ENCODE measurements at places on chromosomes 12 and 14.

DNA sequence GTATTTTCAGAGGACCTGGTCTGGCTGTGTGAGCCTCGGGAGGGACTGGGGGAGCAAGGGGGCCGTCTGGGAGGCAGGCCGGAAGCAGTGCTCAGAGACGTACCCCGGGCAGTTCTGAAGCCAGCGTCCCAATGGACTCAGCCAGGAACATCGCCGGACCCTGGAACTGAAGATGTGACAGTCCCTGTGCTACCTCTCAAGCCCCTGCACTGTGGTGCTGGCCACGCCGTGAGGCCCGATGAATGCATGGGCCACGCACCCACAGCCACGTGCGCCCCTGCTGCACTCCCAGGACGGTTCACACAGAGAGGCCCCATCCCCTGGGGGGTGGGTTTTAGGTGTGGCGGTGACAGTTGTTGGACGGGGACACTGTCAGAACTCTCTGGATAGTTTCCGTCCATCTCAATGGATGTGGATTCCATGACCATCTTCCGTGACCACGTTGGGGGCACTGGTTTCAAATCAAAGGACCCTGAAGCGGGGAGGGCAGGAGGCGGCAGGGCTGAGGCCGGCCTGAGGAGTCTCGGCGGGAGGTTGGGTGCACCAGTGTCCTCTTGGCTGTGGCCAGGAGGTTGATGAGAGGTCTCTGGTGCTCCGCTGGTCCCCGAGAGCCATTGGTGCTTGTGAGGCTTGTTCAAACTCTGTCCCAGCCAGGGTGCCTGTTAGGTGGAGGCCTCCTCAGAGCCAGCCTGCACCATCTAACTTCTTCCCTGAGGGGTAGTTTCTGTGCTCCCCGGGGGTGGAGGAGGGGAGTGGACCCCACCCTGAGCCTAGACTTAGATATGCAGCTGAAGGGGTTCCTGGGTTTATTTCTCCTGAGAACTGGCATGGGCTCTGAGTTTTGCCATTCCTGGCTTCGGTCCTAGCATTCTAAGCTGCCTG lies 36.3 kb upstream of the TSPAN9 start:
- no peak for DNase-seq

DNA sequence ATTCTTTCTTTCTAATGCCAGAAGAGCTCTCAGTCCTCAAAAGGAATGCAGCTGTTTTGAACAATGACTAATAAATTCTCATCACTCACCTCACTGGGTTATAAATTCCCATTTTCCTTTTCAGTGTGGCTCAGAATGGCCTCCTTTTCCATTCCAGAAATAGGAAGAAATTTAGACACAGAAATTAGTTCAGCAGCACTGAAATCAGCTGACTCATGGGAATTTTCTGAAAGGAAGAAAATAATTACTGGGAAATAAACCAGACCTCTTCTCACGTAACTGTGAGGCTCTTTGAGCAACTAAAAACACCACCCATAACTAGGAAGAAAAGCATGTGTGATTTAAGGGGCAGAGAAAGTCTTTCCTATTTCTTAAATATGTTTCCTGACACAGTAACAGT lies 23.8 kb downstream of the CD163 start:
- DNase-seq: no peak

- no peak for DNase-seq
Observed at GRCh38 chr14:67237591-67237990, 3.6 kb upstream of the PALS1 start.

DNA sequence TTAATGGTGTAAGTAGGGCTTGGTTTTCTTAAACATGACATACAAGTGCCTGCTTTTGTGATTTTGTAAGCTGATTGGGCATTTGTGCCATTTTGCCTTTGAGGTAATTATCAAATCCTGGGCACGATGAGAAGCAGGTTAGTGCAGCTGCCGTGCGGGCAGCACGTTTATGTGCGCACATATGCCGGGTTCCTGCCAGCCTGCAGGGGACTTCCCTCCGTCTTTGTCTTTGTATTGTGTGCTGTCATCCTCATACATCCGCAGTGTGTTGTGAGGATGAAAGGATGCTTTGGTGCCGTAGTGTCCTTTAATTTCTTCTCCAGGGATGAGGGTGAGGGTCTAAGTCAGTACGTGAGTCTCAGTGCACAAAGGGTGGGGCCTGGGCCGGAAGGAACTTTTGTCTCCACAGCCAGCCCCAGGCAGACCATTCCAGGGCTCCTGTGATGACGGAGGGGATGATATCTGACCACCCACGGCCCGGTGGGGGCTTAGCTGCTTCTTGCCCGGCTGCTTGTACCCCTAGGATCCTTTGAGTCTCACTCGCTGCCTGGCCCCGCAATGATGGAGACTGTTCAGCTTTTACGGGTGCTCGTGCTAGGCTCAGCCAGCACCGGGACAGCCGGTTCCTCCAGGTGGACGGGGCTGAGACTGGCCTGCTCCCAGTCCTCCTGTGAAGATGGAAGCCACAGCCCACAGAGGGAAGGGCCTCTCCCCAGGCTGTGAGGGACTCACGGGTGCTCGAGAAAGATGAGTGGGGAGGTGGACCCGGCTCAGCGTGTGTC lies 54.6 kb downstream of the ADGRD1 start:
- no peak for DNase-seq

- DNase-seq: peak; percentile 92
Observed at GRCh38 chr12:57087691-57088353, 1.1 kb upstream of the NAB2 start.

GRCh38 chr12:76094754-76095153 lies 10.3 kb upstream of the NAP1L1 start:
- no peak for DNase-seq

DNA sequence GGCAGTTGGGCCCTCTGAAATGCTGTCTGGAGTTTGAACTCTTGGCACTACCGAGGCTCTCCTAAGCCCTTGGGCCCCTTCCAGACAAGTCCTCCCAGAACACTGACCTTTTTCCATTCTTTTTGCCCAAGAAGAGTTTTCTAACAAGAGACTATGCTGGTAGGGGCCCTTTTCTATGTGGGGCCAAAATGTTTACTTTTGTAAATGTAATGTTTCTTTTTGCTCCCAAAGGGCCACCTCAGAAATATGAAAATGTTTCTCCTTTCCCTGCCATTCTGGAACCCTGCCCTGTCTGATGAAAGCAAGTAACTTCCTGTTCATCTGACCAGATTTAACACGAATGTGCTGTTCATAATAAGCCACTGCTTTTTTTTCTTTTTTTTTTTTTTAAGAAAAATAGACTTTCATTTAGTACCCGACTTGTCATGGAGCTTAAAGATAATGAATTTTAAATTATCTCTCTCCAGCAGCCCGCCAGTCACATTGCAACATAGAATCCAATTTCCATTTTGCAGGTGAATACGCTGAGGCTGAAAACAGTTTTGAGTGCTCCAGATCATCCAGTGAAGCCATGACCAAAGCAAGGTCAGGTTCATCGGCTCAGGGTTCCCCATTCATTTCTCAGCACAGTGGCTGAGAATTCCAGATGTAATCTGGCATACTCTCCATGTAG lies 169.9 kb downstream of the DPF3 start:
- no peak for DNase-seq

DNA sequence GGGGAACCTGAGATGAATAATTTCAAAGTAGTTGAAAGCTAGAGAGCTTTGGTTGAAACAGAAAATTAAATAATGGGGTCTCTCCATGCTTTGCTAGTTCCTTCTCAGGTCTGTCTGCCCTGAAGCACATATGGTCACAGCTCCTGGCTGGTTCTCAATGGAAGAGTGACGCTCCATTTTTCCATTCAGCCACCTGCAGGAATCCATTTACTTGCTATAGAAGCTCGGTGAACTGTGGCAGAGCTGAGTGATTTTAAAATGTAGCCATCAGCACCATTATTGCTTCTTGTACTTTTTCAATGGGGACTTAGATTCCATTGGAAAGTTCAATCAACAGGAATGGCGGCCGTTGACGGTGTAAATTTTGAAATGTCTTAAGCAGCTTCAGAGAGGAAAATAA lies 525.2 kb downstream of the GLT1D1 start:
- no peak for DNase-seq

GRCh38 chr12:69648476-69648875 lies 37.8 kb upstream of the LRRC10 start:
- DNase-seq: peak; percentile 15

DNA sequence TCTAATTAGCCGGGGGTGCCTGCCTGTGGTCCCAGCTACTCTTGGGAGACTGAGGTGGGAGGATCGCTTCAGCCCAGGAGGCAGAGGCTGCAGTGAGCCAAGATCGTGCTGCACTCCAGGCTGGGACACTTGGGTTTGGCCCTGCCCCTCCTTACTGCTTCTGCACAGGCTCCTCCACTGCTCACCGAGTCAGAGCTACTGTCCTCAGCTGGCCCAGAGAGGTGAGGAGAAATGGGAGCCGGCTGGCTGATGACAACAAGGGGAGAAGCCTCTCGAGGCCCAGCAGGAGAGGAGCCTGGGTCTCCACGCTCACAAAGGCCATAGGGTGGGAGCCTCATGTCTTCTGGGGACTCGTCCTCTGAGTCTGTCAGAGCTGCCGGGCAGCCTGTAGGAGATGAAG lies 13.7 kb downstream of the CALCOCO1 start:
- DNase-seq: no peak

DNA sequence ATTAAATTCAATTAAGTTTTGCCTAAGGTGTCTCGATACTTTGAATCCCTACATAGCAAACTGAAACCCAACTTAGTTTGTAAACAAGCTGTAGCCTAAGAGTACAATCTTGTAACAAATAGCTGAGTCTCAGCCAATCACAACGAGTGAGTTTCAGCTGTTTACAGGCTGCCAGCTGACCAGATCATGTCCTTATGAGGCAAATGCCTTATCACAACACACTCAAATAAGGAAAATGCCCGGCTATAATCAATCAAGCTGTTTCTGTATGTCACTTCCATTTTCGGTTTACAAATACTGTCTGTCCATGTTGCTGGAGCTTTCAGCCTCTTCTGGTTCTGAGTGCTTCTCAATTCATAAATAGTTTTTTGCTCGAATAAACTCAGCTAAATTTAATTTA lies 943.8 kb downstream of the SLC16A7 start:
- peak; percentile 39 for DNase-seq

DNA sequence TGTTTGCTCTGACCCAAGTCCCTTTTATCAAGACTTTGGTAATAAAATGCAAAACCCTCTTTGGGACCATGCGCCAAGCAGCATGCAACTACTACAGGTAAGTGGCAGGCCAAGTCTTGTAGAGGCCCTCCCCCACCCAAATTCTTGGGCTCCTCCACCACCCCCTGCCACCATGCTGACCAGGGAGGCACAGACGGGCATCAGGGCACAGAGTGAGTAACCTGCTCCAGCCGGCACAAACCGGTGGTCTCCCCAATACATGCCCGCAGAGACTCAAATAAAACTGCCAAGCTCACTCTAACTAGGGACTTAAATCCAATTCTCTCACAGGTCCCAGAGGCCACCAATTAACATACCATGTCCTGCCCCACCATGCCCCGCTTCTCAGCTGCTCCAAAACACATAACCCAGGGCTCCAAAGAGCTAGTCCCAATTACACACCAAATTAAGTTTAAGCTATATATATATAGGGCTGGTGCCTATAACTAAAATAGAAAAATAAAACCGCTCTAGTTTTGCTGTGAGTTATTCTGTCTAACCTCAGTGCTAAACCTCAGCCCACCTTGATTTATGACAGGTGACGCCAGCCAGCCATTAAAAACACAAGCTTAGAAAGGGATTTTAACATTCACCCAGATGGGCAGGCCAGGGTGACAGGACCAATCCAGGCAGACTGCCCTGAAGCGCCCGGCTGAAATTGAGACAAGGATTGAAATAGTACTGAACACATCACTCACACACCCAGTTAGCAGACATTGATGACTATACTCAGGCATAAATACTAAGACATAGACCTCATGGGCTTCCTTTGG lies 81.0 kb downstream of the CLMN start:
- DNase-seq: no peak

DNA sequence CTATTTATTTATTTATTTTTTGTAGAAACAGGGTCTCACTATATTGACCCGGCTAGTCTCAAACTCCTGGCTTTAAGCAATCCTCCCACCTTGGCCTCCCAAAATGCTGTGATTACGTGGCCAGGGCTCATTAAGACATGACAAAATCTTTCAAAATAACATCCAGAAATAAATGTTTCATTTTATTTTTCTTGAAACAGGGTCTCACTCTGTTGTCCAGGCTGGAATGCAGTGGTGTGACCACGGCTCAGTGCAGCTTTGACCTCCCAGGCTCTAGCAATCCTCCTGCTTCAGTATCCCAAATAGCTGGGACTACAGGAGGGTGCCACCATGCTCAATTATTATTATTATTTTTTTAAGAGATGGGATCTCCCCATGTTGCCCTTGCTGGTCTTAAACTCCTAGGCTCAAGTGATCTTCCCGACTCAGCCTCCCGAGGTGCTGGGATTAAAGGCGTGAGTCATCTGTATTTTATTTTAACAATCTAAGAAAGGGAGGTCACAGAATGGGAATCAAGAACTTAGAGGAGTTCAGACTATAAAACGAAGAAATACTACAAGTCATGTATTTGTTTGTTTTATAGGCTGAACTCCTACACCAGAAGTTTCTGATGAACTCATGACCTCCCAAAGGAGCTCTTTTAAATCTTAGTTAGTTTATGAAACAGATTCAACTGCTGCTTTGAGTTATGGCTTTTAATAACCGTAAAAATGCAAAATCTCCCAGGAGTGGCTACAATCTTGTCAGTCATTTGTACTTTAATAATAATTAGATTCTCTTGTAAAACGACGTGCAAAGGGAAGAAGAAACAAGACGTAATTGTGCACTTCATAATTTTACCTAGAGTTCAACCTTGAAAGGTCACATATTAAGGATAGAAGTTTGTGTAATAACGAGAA lies 2.1 kb upstream of the TMEM263 start:
- DNase-seq: peak; percentile 18

- peak; percentile 55 for DNase-seq
Observed at GRCh38 chr12:121800694-121801594, 2.9 kb upstream of the SETD1B start.

DNA sequence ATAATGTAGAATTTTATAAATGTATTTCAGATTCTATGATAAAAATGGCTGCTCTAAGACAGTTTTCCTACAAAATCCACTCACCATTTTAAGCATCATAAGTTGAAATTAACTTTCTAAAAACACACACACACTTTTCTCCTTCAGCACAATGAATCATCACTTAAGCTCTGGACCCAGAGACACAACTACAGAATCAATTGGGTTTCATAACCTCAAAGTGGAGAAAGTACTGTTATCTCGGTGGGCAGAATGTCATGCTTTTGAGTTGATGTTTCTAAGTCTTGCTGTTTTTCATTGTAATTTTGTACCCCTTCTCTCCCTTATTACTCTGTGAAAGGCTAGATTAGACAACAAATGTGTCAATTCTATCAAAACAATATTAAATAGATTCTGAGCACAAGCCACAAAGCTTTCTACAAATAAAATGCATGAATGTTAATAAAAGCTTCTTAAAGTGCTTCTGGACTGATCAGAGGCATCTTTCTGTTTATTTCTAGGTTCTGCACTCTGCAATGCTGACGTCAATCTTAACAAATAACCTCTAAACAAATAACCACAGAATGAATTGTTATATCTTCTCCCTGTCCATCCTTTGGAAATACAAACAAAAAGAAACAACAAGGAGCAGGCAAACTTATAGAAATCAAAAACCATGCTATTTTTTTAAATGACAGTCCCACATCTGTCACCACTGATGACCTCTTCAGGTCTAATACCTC lies 8.2 kb downstream of the IPO8 start:
- DNase-seq: no peak

Measured in H4 (cell line).